ENCODE measurements at places on chromosomes 1 and 21. TPM values are rescaled to one million over a fixed set of nuclear protein-coding genes. Genes with fewer than 3 reads are reported as not detected.

GRCh38 chr1:26317612-26318337 is at the start of gene CD52:
TSS of gene CD52 (plus strand) at chr1:26317958. CDS start at chr1:26318018, 60 bp downstream.
- no peak within 1 kb of the TSS for H3K27ac ChIP-seq
- H3K27me3 ChIP-seq, result no peaks in the 10 kb centered on the region
- no peak for DNase-seq

DNA sequence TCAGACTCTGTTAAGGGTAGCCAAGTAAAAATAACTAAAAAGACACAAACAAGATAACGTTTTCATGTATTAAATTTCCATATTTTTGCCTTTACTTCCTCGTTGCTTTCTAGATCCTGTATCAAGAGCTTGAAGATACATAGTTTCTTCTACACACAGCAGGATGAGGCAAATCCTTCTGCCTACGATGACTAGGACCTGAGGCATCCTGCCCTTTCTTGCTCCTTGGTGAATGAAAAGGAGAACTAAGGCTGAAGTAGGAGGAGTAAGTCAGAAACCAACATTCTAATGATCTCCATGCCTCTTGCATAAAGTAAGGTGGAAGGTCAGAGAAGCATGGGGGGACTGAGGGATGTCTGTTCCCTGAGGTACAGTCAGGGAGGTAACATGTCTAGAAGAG is 102.6 kb downstream of the GPATCH2 start:
- no peak for DNase-seq
- H3K36me3 ChIP-seq, result no peaks in the 10 kb centered on the region
- no peaks in the 10 kb centered on the region for H3K4me1 ChIP-seq
- H3K4me3 ChIP-seq, result no peak overlapping the region
- no peaks in the 10 kb centered on the region for H3K27me3 ChIP-seq

- no peak overlapping the region for H3K4me3 ChIP-seq
- DNase-seq, result no peak
- H3K27me3 ChIP-seq, result no peaks in the 10 kb centered on the region
- H3K27ac ChIP-seq, result no peak overlapping the region
These were observed 17.5 kb downstream of the COL9A2 start for GRCh38 chr1:40299366-40300248.

GRCh38 chr1:184189361-184189760 is 137.8 kb downstream of the TSEN15 start:
- no peaks in the 10 kb centered on the region for H3K4me1 ChIP-seq
- H3K27ac ChIP-seq, result no peak overlapping the region
- H3K27me3 ChIP-seq, result no peaks in the 10 kb centered on the region

DNA sequence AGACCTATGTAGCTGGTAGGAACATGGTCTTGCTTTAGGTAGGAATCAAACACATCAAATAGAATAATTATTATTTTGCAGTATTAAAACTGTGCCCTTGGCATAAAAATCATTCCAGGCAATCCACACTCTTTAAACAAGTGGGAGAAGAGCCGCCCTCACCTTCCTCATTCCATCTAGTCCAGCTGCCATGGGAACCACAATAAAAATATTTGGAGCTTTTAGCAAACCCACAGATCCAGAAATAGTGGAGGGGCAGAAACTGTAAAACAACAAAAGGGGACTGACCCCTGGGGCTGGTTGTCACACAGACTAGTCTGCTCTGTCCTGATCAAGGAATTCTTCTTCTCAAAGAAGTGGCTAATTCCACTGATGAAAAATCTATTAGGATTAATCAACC is 61.6 kb downstream of the PTPRC start:
- H3K27me3 ChIP-seq, result no peaks in the 10 kb centered on the region
- H3K4me3 ChIP-seq, result no peak overlapping the region
- H3K4me1 ChIP-seq, result no peaks in the 10 kb centered on the region
- no peaks in the 10 kb centered on the region for H3K36me3 ChIP-seq
- no peak for DNase-seq

GRCh38 chr1:152125834-152126443 is 10.7 kb upstream of the TCHH start:
- no peak overlapping the region for H3K4me3 ChIP-seq
- no peaks in the 10 kb centered on the region for H3K36me3 ChIP-seq
- H3K4me1 ChIP-seq, result no peaks in the 10 kb centered on the region
- no peak for DNase-seq
- H3K27ac ChIP-seq, result no peak overlapping the region

GRCh38 chr21:20030390-20030789 is 967.8 kb upstream of the NCAM2 start:
- no peak for DNase-seq
- H3K4me1 ChIP-seq, result no peaks in the 10 kb centered on the region
- H3K36me3 ChIP-seq, result no peaks in the 10 kb centered on the region
- no peak overlapping the region for H3K27ac ChIP-seq
- H3K4me3 ChIP-seq, result no peak overlapping the region

DNA sequence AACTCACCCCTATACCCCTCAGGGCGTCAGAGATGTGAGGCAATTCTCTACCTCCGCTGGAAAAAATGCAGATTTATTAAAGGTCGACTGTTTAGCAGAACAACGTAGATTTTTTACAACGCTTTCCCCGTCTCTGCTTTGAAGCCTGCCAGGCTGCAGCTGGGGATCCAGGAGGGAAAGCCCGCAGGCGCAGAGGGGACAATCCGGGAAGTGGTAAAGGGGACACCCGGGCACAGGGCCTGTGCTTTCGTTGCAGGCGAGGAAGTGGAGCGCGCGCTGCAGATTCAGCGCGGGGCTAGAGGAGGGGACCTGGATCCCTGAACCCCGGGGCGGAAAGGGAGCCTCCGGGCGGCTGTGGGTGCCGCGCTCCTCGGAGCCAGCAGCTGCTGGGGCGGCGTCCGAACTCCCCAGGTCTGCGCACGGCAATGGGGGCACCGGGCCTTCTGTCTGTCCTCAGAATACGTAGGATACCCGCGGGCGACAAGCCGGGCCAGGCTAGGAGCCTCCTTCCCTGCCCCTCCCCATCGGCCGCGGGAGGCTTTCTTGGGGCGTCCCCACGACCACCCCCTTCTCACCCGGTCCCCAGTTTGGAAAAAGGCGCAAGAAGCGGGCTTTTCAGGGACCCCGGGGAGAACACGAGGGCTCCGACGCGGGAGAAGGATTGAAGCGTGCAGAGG is 5.5 kb downstream of the SIM2 start:
- peaks cover 34% of the 10 kb centered on the region for H3K4me1 ChIP-seq
- DNase-seq, result no peak
- H3K27ac ChIP-seq, result no peak overlapping the region
- H3K27me3 ChIP-seq, result peaks cover 91% of the 10 kb centered on the region

GRCh38 chr1:68015971-68016370 is 34.5 kb downstream of the DIRAS3 start:
- no peak overlapping the region for H3K27ac ChIP-seq
- no peaks in the 10 kb centered on the region for H3K27me3 ChIP-seq
- no peaks in the 10 kb centered on the region for H3K36me3 ChIP-seq

DNA sequence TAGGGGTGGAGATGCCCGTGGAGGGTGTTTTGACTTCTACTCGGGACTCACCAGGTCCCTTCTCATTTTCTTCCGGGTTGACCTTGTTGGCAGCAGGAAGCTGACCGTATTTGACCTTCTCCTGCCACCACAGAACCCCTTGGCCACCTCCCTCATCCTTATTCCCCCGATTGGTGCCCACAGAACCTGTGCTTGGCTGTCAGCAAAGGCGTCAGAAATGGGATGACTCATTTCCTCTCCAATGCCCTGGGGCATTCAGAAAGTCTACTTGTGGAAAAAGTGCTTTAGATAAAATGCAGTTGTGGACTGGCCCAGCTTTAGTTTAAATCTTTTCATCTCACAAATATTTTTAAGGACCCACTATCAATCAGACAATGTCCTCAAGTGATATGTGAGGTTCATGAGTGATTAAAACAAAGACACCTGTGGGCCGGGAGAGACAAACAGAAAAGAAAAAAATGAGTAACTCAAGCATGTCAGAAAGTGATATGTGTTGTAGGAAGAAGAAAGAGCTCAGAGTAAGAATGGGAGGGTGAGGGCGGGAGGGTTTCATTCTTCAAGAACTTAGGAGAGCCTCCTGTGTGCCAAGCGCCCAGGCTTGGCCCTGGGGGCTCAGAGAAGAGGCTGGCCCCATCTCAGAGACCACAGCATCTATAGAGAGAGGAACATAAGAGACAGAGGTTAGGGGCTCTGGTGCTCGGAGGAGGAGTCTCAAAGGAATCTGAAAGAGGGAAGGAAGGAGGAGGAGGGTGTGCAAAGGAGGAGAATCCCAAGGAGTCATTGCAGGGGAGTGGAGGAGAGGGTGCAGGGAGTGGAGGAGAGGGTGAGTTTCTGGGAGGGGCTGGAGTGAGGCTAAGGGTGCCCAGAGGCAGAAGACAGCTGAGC is 221.6 kb upstream of the VAMP3 start:
- no peak for DNase-seq
- H3K4me1 ChIP-seq, result peaks cover 9% of the 10 kb centered on the region
- no peak overlapping the region for H3K4me3 ChIP-seq
- H3K27ac ChIP-seq, result no peak overlapping the region
- no peaks in the 10 kb centered on the region for H3K36me3 ChIP-seq
- no peaks in the 10 kb centered on the region for H3K27me3 ChIP-seq

DNA sequence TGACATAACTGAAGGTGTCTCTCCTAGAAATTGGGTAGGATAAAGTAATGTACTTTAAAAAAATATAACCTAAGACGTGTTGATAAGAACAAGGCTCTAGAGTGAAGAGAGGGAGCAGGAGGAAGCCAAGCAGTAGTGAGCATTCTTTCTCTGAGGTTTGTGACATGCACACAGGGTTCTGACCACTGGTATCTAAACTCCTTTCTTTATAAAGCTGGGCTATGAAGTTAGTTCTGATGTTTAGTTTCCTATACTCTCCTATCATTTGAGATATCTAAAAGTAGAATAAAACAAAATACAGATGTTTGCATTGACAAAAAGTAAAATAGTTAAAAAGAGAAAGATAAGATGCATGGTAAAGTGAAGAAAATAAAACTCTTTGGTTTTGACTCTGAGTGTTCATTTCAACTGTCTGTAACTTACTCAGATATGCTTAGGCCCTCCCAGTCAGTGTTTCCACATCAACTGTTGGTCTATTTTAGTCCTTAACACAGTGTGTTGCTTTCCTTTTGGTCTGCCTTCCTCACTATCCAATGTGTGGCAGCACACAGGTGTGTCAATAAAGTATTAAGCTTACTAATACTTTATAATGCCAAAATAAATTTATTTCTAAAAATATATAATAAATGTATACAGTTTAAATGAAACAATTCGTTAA is 543.5 kb downstream of the PTPRC start:
- H3K27ac ChIP-seq, result no peak overlapping the region
- H3K4me3 ChIP-seq, result no peak overlapping the region
- no peaks in the 10 kb centered on the region for H3K27me3 ChIP-seq
- no peak for DNase-seq

- no peaks in the 10 kb centered on the region for H3K4me1 ChIP-seq
- H3K36me3 ChIP-seq, result no peaks in the 10 kb centered on the region
- H3K27ac ChIP-seq, result no peak overlapping the region
- H3K4me3 ChIP-seq, result no peak overlapping the region
- peak; percentile 47 for DNase-seq
These were observed 4.7 kb downstream of the MR1 start for GRCh38 chr1:181038399-181038873.

GRCh38 chr1:200894712-200895442 is at the start of gene INAVA:
TSS of gene INAVA (plus strand) at chr1:200894900. CDS start at chr1:200898401, 3,501 bp downstream.
- H3K27ac ChIP-seq, result no peak within 1 kb of the TSS
- peaks cover 8% of the 10 kb centered on the region for H3K27me3 ChIP-seq
- no peak for DNase-seq

DNA sequence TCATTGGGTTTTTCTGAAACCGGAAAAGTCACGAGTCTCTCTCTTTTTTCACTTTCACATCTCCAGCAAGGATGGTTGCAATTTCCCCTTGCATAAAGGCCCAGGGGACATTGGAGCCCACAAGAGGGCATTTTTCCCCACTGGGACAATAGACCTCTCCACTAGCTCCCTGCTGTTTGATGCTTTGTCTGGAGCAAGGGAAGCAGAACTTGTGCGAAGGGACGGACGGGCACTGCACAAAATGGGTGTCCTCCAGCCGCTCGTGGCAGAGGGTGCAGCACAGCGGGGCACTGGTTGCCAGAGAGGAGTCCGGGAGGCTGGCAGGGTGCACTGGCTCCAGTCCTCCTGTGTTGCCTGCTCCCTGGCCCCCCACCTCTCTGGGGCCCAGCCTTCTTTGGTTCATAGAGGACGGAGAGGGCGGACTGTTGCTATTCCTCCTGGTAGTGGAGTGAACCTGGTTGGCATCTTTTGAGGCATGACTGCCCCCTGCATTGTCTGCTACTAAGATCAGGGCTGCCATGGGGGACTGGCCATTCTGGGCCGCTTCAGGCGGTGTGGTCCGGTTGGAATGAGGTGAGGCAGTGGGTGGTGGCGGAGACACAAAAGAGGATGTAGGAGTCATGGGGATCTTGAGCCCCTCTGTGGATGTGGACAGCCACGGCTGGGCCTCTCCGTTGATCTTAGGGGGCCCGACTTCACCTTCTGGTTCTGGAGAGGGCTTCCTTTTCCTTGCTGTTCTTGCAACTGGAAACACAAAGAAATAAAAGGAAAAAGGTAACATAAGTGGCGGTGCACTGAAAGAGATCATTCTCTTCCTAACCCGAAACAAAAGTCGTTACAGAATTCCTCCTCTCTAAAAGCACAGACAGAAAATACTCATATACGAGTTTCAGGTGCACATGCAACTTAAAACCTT is 2.6 kb downstream of the IRF2BP2 start:
- no peak for DNase-seq
- H3K4me3 ChIP-seq, result peak overlapping the region; percentile 54
- no peaks in the 10 kb centered on the region for H3K27me3 ChIP-seq
- no peaks in the 10 kb centered on the region for H3K36me3 ChIP-seq
- H3K27ac ChIP-seq, result peak overlapping the region; percentile 99

DNA sequence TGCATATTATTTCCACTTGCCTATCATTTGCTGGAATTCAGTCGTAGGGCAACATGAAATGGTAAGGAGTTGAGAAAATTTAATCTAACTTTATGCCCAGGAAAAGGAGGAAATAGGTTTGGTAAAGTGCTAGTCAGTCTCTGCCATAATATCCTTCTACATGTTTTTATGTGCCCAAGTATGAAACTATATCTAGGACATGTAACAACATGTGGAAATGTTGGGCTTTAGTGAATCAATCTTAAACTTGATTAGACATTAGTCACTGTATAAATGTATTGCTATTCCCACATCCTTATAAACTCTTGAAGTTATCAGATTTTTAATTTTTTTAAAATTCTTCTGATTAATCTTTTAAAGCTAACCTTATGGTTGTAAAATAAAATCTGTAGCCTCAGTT is 204.7 kb upstream of the ZRANB2 start:
- no peaks in the 10 kb centered on the region for H3K27me3 ChIP-seq
- H3K27ac ChIP-seq, result no peak overlapping the region
- no peaks in the 10 kb centered on the region for H3K36me3 ChIP-seq
- H3K4me3 ChIP-seq, result no peak overlapping the region
- H3K4me1 ChIP-seq, result no peaks in the 10 kb centered on the region

SLC5A9 gene
- not detected for total RNA-seq

PPIE gene
- 37.8 TPM for total RNA-seq

CDK11A gene
- 3.8 TPM for total RNA-seq

KIF21B gene
- total RNA-seq, result 0.29 TPM

TBX15 gene
- total RNA-seq, result not detected

MFAP2 gene
- total RNA-seq, result 70.3 TPM

KCNJ6 gene
- not detected for total RNA-seq

HYI gene
- total RNA-seq, result 76.0 TPM

ZP4 gene
- total RNA-seq, result not detected

PER3 gene
- total RNA-seq, result 27.2 TPM
